ENCODE measurements at places on chromosomes 6 and 20.

DNA sequence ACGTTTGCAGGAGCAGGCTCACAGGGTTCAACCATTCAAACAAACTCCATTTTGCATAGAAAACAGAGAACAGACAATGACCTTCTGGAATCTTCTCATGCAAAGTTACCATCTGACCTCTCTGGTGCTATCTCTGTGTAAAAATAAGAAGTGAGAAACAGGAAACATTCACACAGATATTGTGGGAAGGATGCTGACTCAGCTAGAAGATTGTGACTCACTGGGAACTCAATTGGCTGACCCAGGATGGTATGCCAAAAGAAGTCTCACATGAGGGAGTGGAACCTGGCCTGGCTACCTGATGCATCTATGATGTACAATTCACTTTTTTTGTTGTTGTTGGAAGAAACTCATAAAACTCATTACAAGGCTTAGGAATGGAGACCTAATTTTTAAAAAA, 61.1 kb upstream of the TBX18 start:
- DNase-seq = no peak

- DNase-seq = no peak
Measured at GRCh38 chr20:44002861-44003260, 88.2 kb downstream of the TOX2 start.

DNA sequence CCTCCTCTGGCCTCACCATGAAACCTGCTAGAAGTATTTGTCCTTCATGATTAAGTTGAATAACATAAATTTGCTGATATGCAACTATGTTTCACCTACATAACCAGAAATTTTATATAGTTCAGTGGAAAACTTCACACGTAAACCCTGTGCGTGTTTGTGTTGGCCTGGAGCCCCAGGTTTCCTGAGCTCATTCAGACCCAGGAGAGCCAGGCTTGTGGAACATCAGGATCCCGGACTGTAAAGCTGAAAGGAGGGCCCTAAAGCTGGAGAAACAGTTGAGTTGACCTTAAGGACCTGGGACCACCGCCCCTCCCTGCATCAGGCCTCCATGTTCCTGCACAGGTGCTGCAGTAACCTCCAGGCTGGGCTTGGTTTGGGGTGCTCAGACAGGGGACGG, 3.1 kb upstream of the SPATS1 start:
- DNase-seq = no peak

DNA sequence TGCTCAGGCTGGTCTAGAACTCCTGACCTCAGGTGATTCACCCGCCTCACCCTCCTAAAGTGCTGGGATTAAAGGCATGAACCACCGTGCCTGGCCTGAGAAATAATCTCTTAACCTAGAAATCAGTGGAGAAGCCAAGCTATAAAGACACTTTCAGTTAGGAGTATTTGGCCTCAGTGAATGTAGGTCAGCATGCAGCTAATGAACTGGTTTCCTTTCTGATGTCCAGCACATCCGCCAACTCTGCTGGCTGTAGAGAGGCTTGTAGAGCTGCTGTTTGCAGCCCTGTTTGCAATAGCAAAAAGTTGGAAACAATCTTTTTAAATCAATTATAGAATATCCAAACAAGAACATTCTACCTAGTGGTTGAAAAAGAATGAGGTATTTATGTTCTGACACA, 42.4 kb upstream of the ELOVL5 start:
- no peak for DNase-seq
